Foreskin keratinocyte (primary cell): ENCODE measurements at places on chromosomes 4 and X. TPM values are rescaled to one million over a fixed set of nuclear protein-coding genes. Genes with fewer than 3 reads are reported as not detected.

ZAR1 gene
- polyA plus RNA-seq, result not detected in 2 replicates

- DNase-seq, result no peak
These were observed 267.4 kb downstream of the IL1RAPL2 start for GRCh38 chrX:104833401-104833800.

- DNase-seq, result no peak
These were observed 28.6 kb downstream of the MAML3 start for GRCh38 chr4:140125374-140125773.

DNA sequence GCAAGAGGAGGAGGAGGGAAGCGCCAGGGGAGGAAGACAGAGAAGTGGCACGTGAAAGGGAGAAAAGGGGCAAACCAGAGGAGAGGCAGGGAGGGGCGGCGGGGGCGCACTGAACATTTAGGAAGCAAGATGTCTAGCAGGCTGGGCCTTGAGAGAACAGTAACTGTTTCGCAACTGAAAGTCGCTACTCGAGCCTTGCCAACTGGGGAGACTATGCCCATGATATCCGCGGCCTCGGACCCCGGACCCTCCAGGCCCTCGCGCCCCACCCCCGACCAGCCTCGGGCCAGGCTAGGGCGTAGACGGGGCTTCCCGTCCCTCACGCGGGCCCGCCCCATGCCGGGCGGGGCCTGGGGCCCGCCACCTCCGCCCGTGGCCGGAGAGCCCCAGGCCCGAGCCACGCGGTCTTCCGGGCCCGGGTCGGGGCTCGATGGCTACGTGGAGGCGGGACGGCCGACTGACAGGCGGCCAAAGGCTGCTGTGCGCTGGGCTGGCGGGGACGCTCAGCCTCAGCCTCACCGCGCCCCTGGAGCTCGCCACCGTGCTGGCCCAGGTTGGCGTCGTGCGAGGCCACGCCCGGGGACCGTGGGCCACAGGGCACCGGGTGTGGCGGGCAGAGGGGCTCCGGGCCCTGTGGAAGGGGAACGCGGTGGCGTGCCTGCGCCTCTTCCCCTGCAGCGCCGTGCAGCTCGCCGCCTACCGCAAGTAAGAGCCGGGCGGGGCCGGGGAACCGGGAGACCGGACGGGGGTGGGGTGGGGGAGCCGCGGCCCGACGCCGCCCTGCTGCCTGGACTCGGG, at the start of gene SLC25A43:
Gene SLC25A43 (plus strand): TSS at position 363 of the 798 bp plus-strand sequence. CDS start 68 bp downstream, at position 431.
- no peak for DNase-seq

HSD17B13 gene
- polyA plus RNA-seq, result not detected in 2 replicates

- no peak for DNase-seq
These were observed 14.9 kb upstream of the PIM2 start for GRCh38 chrX:48933757-48934156.

DNA sequence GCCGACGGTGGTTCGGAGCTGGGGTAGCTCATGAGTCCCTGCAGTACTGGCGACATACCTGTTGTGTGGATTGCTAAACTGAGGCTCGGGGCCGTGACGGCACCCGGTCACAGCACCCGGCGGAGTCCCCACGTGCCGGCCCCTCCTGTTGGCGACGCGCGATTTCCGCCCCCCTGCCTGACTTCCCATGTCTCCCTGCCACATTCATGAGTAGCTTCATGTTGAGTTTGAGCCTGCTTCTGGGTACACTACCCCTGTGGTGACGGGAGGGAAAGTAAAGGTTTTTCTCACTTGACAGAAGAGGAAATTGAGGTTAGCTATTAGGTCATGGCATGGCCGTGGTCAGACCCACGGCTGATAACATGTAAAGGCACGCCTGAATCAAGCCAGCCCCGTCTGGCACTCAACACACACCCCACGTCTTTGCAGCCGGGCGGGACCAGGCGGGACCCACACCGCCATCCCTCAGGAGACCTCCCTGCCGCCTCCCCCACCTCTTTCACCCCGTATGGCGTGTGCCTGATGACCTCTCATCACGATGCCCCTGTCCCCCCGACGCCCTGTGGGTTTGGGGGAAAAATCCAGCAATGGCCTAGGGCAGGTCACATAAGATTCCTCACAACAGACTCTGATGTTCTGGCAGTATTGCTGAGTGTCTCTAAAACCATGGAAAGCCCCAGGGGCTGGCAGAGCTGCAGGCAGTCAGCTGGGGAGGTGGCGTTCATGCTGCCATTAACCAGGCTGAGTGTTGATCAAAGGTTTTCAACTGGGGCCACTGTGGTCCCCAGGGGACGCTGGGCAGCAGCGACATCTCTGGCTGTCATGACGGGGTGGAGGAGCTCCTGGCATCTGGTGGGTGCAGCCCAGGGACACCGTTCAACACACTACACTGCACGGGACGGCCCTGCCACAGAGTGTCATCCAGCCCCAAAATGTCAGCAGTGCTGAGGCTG, 29.2 kb downstream of the P2RY8 start:
- no peak for DNase-seq

DNA sequence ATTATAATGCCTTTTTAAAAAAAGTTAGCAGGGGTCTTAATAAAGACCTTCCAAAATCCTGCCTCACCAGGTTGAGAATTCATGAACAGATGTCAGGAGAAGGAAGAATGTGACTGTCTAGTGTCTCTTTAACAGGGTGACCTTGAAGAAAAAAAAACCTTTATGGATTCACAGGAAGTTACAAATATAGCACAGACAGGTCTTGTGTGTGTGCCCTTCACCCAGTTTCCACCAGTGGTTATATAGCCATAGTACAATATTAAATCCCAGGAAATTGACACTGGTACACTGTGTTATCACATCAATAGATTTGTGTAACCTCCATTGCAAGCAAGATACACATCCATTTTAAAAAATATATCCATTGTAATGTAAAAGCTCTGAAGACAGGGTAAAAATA, 43.7 kb downstream of the HADH start:
- DNase-seq, result no peak

DNA sequence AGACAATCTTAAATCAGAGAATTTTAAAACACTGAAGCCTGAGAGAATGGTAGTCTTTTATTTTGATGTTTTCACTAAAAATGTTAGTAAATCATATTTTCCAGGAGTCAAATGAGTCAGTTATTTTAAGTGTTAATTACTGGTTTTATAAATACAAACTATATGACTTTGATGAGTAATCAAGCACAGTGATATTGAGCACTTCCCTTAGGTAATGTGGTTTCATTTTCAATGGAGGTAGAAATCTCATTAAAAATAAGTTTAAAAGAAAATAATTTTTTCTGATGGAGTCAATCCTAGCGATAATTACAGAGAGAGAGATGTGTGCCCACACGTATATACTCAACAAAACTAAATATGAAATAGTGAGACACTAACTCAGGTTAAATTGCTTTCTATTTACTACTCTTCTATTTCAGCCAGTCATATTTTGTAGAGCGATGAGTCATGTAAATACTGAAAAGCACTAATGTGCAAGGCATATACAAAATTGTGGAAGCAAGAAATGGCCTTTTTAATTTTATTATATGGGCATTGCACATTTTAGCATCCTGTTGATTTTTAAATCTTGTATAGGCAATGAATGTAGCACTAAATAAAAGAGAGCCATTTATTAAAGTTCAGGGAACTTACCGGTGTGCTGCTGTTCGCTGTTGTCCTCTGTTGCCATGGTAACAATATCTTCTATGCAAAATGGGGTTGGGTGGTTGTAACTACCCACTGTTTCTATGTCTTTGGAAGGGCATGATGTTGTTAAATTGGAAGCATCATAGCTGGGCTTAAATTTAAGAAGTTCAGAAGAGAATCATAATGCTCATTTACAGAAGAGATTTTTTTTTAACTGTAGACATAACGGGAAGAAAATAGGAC, 513.7 kb downstream of the TLL1 start:
- peak; percentile 2 for DNase-seq

GRCh38 chr4:84050015-84050414, 449.1 kb downstream of the NKX6-1 start:
- DNase-seq, result no peak

TMEM165 gene
- polyA plus RNA-seq, result 50.7 and 54.4 TPM in 2 replicates

DNA sequence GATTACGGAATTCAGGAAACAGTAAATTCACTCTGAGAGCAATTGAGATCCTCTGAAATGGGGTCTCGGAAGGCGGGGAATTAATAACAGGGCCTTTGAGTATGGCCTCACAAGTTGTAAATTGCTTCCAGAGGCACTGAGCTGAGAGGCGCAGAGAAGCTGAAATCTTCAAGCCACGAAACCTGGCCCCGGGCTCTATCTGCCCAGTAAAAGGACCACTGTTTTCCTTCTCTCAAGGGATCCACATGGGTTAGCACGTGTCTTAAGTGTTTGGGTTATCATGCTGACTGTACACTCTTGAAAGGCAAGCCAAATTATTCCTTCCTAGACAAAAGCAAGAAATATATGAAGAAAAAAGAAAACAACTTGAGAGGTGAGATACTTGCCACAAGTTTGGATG, 1012.9 kb upstream of the FTHL17 start:
- DNase-seq, result no peak

HMGN5 gene
- polyA plus RNA-seq, result 6.2 and 8.1 TPM in 2 replicates

TSPAN6 gene
- polyA plus RNA-seq, result 14.5 and 16.2 TPM in 2 replicates

GRCh38 chrX:9369802-9370291, 95.0 kb upstream of the TBL1X start:
- DNase-seq, result no peak

TMEM150C gene
- polyA plus RNA-seq, result 0.04 and 0.07 TPM in 2 replicates

GRCh38 chrX:68084765-68085164, 348.5 kb downstream of the OPHN1 start:
- DNase-seq, result no peak

GRCh38 chr4:8577972-8578371, 2.2 kb upstream of the GPR78 start:
- DNase-seq, result peak; percentile 34

DNA sequence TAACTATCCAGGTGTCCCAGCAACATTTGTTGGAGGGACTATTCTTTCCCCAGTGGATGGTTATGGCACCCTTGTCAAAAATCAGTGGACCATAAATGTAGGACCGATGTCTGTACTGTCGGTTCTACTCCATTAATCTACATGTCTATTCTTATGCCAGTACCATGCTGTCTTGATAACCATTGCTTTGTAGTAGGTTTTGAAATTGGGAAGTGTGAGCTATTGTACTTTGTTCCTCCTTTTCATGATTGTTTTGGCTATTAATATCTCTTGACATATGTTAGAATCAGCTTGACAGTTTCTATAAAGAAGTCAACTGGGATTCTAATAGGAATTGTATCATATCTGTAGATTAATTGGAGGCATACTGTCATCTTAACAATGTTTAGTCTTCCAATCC, 112.7 kb downstream of the HNRNPD start:
- DNase-seq, result no peak

- no peak for DNase-seq
These were observed 264.6 kb upstream of the HAND2 start for GRCh38 chr4:173794662-173795061.

DNA sequence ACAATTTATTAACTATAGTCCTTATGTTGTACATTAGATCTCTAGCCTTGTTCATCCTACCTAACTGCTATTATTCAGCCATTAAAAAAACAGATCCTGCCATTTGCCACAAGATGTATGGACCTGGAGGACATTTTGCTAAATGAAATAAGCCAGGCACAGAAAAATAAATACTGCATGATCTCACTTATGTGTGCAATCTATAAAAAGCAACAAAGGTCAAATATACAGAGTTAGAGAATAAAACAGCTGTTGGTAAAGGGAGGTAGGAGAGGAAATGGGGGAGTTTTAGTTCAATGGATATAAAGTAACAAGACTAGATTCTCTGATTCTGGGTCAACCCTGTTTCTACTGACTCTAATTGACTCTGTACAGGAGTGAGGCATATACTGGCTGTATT, 103.3 kb upstream of the FAM9C start:
- no peak for DNase-seq

HEPH gene
- 0.04 and 0.28 TPM in 2 replicates for polyA plus RNA-seq

DNA sequence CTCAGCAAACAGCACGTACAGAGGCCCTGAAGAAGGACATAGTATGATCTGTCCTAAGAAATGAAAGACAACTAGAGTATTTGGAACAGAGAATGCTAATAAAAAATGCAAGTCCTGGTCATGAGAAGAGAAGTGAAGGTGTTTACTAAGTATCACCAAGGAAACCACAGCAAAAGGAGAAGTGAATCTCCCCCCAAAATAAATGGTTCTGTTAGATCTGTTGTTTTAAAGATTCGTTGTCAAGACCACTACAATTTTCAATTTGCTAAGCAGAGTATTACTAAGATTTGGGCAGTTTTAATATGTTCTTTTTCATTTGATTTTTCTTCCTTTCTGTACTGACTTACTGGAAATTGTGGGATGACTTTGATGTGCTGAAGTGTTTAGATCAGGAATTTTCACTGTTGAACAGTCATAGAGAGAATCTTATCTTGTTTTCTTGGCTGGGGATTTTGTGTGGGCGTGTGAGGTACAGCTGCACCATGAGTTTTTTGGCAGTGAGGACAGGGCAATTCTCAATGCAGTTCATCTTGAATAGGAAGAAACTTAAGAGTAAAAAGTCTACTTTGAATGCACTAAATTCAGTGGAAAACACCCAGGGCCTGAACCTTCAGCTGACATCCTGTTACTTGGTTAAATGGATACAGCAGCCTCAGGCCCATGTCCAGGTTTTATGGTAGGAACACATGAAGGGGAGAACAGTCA, 132.2 kb downstream of the STIM2 start:
- no peak for DNase-seq

- peak; percentile 23 for DNase-seq
These were observed 158.8 kb downstream of the ADGRA3 start for GRCh38 chr4:22356987-22357596.

CACNA1F gene
- 0.01 TPM in 1 of 2 replicates, not detected in the other for polyA plus RNA-seq

DNA sequence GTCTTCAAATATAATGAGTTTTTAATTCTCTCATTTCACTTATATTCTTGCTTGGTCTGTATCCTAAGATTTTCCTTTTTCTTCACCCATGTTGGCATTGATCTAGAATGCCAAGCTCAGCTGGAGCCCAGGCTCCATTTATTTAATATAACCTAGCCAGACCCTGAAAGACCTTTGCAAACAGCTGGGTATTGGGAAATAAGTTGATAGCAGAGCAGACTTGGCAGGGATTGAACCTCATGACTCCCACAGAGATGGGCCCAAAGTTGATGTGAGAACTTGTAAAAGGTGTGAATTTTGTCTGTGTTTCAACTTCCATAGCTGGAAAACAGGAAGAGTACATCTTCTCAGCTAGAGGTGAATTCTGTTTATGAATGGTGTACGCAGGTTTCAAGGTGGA, 59.5 kb downstream of the SH2D1A start:
- DNase-seq, result no peak

GRCh38 chrX:31316340-31316991, 244.6 kb upstream of the FTHL17 start:
- no peak for DNase-seq

DNA sequence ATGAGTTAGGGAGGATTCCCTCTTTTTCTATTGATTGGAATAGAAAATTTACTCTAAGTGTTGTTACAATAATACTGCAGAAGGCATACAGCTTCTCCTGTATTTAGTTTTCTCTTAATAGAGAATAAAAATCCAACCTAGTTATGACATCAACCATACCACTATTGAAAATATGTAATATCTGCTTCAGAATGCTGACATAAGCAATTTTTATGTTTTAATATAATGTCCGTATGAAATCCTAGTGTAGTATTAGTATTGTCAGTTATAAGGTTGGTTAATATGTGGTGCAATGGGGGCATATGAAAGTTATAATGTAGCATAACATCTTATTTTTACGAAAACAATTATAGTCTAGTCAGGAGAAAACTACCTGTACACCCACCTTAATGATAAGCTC, 68.2 kb downstream of the HEPH start:
- no peak for DNase-seq

NHSL2 gene
- polyA plus RNA-seq, result 0.06 and 0.07 TPM in 2 replicates

SLC16A2 gene
- 18.1 and 24.0 TPM in 2 replicates for polyA plus RNA-seq

ADH1A gene
- not detected in 2 replicates for polyA plus RNA-seq

GRCh38 chr4:187227907-187228704, 504.4 kb upstream of the FAT1 start:
- peak; percentile 60 for DNase-seq

OPRPN gene
- polyA plus RNA-seq, result not detected in 2 replicates
